Chondrocyte (in vitro differentiated cells): ENCODE measurements at places on chromosomes 2 and 18.

GRCh38 chr2:2621855-2622254 lies 290.8 kb upstream of the MYT1L start:
- no peak overlapping the region for H3K4me3 ChIP-seq
- no peaks in the 10 kb centered on the region for H3K4me1 ChIP-seq
- H3K27me3 ChIP-seq, result peaks cover 14% of the 10 kb centered on the region
- no peaks in the 10 kb centered on the region for H3K36me3 ChIP-seq

DNA sequence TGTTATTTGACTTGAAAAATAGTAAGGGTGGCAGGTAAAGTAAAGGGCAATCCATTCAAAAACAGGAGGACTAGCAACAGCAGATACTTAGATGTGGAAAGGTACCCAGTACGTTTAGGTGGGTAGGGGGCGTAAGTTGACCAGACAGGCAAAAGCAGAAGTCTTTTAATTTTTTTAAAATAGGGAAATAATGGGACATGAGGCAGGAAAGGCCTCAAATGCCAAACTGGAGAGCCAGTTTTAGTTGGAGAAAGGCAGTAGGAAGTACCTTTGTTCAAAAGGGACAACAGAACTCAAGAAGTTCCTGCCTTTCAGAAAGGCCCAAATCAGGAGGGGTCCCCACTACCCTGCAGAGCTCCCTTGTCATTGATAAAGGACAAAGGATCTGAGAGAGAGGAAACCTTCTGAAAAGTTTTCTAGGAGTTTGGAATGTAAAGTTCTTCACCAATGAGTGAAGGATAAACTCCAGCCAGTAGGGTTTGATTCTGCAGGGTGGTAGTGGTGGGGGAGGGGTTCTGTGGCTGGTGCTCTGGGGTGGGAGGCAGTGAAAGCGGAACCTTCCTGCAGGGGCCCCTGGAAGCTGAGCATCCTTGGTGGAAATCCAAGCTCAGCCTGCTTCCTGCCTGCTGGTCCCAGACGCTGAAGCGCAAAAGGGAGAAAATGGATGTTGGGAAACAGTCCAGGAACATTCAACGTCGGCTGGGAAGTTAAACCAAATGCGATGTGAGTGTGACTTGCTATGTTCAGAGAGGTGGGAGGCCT lies 40.1 kb downstream of the TMEM17 start:
- H3K4me3 ChIP-seq, result no peak overlapping the region
- H3K27me3 ChIP-seq, result no peaks in the 10 kb centered on the region
- H3K27ac ChIP-seq, result no peak overlapping the region
- DNase-seq, result no peak
- peaks cover 1% of the 10 kb centered on the region for H3K36me3 ChIP-seq

GRCh38 chr2:8572712-8573233 lies 109.1 kb upstream of the ID2 start:
- peaks cover 11% of the 10 kb centered on the region for H3K4me1 ChIP-seq
- no peak overlapping the region for H3K4me3 ChIP-seq
- H3K27me3 ChIP-seq, result peaks cover 13% of the 10 kb centered on the region

- no peak overlapping the region for H3K27ac ChIP-seq
- H3K4me3 ChIP-seq, result no peak overlapping the region
- no peaks in the 10 kb centered on the region for H3K36me3 ChIP-seq
- peaks cover 16% of the 10 kb centered on the region for H3K27me3 ChIP-seq
- no peaks in the 10 kb centered on the region for H3K4me1 ChIP-seq
Measured at GRCh38 chr18:59983506-59983905, 83.7 kb downstream of the PMAIP1 start.

DNA sequence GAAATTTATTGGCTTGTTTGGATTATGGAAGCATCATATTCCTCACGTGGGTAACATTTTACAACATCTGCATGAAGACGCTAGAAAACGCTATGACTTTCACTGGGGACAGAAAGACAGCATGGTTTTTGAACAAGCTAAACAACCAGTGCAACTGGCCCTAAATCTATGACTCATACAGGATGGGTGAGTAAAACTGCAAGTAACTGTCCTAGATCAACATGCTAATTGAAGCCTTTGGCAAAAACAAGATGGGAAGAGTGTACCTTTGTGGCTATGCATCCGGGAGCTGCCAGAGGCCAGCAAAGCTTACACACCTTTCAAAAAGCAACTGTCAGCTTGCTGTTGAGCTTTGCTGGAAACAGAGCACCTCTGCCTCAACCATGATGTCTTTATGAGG lies 1096.0 kb upstream of the DDX18 start:
- peaks cover 23% of the 10 kb centered on the region for H3K4me1 ChIP-seq
- no peak overlapping the region for H3K4me3 ChIP-seq
- no peaks in the 10 kb centered on the region for H3K36me3 ChIP-seq
- H3K27ac ChIP-seq, result no peak overlapping the region
- peaks cover 4% of the 10 kb centered on the region for H3K27me3 ChIP-seq
- DNase-seq, result no peak

GRCh38 chr2:7704296-7704865 lies 787.2 kb downstream of the RNF144A start:
- DNase-seq, result no peak
- peaks cover 6% of the 10 kb centered on the region for H3K4me1 ChIP-seq
- no peak overlapping the region for H3K27ac ChIP-seq
- H3K4me3 ChIP-seq, result no peak overlapping the region
- H3K27me3 ChIP-seq, result no peaks in the 10 kb centered on the region
- no peaks in the 10 kb centered on the region for H3K36me3 ChIP-seq

DNA sequence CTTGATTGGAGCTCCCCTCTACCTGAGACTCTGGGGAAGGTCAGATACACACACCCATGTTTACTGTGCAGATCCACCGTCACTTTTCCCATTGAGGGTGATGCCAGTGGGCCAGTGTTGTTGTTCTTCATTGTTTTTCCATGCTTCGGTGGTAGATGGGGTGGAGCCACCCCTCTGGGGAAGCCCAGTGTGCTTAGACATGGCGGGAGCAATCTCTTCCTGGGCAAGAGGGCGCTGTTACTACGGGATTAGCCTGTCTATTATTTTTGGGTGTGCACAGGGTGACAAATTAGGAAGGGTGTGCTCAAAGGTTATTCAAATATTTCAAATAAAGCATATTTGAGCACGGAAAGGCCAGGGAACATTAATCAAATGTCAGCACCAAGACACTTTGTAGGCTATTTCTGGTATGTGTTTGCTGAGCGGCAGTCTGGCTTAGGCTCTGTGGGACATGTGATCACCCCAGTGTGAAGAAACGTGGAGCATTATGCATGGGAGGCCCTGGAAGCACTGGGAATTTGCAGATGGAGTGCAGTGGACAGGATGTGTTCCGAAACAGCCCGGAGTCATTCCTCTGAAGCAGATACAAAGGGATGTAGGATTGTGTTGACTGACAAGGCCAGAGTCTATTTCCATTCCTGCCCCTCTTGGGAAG lies 34.8 kb upstream of the SMIM21 start:
- H3K4me1 ChIP-seq, result peaks cover 7% of the 10 kb centered on the region
- no peaks in the 10 kb centered on the region for H3K27me3 ChIP-seq
- H3K4me3 ChIP-seq, result no peak overlapping the region
- H3K36me3 ChIP-seq, result no peaks in the 10 kb centered on the region
- no peak for DNase-seq
- H3K27ac ChIP-seq, result no peak overlapping the region

- H3K27me3 ChIP-seq, result no peaks in the 10 kb centered on the region
- H3K4me1 ChIP-seq, result peaks cover 23% of the 10 kb centered on the region
- no peak for DNase-seq
- peaks cover 6% of the 10 kb centered on the region for H3K36me3 ChIP-seq
- H3K27ac ChIP-seq, result peak overlapping the region; percentile 51
Measured at GRCh38 chr18:58013241-58014211, 30.5 kb upstream of the NEDD4L start.

GRCh38 chr2:224984637-224985036 lies 57.6 kb downstream of the DOCK10 start:
- peaks cover 35% of the 10 kb centered on the region for H3K4me1 ChIP-seq
- peak overlapping the region; percentile 70 for H3K4me3 ChIP-seq
- DNase-seq, result no peak
- no peaks in the 10 kb centered on the region for H3K36me3 ChIP-seq

- no peak for DNase-seq
- H3K27ac ChIP-seq, result no peak overlapping the region
- peaks cover 2% of the 10 kb centered on the region for H3K27me3 ChIP-seq
- H3K4me3 ChIP-seq, result no peak overlapping the region
- H3K36me3 ChIP-seq, result no peaks in the 10 kb centered on the region
- no peaks in the 10 kb centered on the region for H3K4me1 ChIP-seq
Measured at GRCh38 chr18:50397023-50397422, 22.2 kb downstream of the SKA1 start.

DNA sequence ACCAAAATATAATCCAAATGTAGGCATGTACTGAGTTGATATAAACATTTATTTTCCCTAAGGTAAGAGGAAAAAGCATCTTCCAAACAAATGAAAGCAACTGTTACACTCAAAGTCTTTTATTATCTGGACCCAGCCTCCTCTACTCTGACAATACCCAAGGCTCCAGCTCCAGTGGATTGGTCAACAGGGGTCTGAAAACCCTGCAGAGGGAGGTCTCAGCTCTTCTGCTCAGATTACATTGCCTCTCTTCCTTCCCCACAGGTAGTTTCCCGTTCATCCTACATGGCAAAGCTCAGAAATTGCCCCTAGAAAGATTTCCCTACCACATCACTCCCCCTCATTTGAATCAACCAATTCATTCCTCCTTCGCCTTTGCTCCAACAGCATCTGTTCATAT lies 457.0 kb downstream of the METTL4 start:
- H3K36me3 ChIP-seq, result no peaks in the 10 kb centered on the region
- H3K27me3 ChIP-seq, result peaks cover 28% of the 10 kb centered on the region
- H3K27ac ChIP-seq, result no peak overlapping the region

GRCh38 chr2:231672617-231673347 lies 35.5 kb upstream of the PTMA start:
- H3K36me3 ChIP-seq, result no peaks in the 10 kb centered on the region
- no peak overlapping the region for H3K27ac ChIP-seq
- no peak overlapping the region for H3K4me3 ChIP-seq
- no peaks in the 10 kb centered on the region for H3K27me3 ChIP-seq
- no peak for DNase-seq
- H3K4me1 ChIP-seq, result peaks cover 19% of the 10 kb centered on the region

- peaks cover 35% of the 10 kb centered on the region for H3K4me1 ChIP-seq
- H3K4me3 ChIP-seq, result no peak overlapping the region
- peaks cover 2% of the 10 kb centered on the region for H3K36me3 ChIP-seq
- DNase-seq, result no peak
Measured at GRCh38 chr2:152542337-152542994, 174.8 kb downstream of the PRPF40A start.

DNA sequence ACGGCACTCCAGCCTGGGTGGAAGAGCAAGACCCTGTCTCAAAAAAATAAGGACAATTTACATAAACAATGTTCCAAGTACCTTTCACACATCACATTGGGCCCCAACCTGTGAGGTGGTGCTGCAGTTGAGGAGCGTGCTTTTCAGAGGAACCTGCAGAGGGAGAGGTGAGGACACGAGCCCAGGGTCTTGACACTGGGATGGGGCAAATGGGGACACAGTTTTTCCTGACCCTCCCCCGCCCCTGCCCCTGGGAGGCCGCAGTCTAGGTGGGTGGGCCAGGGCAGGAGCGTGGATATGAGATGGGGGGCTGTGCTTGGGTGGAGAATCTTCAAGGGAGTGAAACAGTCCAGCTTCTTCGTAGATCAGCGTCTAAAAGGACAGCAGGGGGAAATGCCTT lies 112.9 kb downstream of the SEPTIN10 start:
- H3K4me1 ChIP-seq, result peaks cover 36% of the 10 kb centered on the region
- no peaks in the 10 kb centered on the region for H3K27me3 ChIP-seq
- H3K36me3 ChIP-seq, result peaks cover 31% of the 10 kb centered on the region
- H3K27ac ChIP-seq, result no peak overlapping the region

DNA sequence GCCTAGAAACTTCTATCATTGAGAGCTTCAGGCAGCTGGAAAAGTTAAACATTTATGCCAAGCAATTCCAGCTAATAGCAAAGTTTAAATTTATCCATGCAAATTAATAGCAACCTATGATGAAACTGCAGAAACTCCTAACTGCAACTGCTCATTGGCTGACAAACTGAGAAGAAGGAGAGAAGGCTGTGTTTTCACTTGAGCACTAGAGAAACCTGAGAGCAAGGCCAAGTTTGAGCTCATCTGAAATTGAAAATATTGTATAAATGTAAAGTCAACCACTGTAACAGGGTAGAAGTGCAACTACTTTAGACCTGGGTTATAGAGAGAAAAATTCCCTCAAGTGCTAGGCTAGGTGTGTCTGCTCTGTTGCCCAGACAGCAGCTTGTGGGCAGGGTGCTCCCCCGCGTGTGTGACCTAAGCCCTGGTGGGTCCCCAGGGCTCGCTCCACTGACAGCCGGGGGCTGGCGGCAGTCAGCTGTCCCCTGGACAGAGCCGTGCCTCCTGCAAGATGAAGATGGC lies 50.2 kb downstream of the CABYR start:
- H3K27me3 ChIP-seq, result no peaks in the 10 kb centered on the region
- DNase-seq, result no peak
- no peak overlapping the region for H3K27ac ChIP-seq

DNA sequence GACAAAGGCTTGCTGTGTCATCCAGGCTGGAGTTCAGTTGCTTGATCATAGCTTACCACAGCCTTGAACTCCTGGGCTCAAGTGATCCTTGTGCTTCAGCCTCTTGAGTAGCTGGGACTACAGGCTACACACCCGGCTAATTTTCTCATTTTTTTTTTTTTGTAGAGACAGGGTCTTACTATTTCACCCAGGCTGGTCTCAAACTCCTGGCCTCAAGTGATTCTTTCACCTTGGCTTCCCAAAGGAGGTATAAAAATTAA lies 178.0 kb downstream of the MTCL1 start:
- H3K4me3 ChIP-seq, result no peak overlapping the region
- no peak for DNase-seq
- H3K36me3 ChIP-seq, result peaks cover 9% of the 10 kb centered on the region
- H3K4me1 ChIP-seq, result no peaks in the 10 kb centered on the region
- H3K27ac ChIP-seq, result no peak overlapping the region

DNA sequence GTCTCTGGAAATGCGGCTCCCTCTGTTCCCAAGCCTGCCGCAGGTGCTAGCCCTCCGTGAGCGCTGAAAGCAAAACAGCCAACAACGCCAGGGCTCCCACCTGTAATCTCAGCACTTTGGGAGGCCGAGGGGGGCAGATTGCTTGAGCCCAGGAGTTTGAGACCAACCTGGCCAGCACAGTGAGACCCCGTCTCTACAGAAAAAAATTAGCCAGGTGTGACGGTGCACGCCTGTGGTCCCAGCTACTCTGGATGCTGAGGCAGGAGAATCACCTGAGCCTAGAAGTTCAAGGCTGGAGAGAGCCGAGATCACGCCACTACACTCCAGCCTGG lies 41.3 kb upstream of the PTMA start:
- no peaks in the 10 kb centered on the region for H3K27me3 ChIP-seq
- peak overlapping the region; percentile 73 for H3K4me3 ChIP-seq
- H3K36me3 ChIP-seq, result no peaks in the 10 kb centered on the region
- peak overlapping the region; percentile 98 for H3K27ac ChIP-seq

GRCh38 chr2:42819160-42819559 lies 26.8 kb upstream of the HAAO start:
- H3K27me3 ChIP-seq, result no peaks in the 10 kb centered on the region
- H3K36me3 ChIP-seq, result peaks cover 6% of the 10 kb centered on the region
- H3K4me3 ChIP-seq, result no peak overlapping the region

- peaks cover 23% of the 10 kb centered on the region for H3K27me3 ChIP-seq
- no peak overlapping the region for H3K4me3 ChIP-seq
- H3K27ac ChIP-seq, result no peak overlapping the region
- peaks cover 7% of the 10 kb centered on the region for H3K4me1 ChIP-seq
- DNase-seq, result no peak
Measured at GRCh38 chr2:60738679-60739078, 17.4 kb upstream of the PAPOLG start.
